ENCODE measurements at places on chromosomes 11 and 22. TPM values are rescaled to one million over a fixed set of nuclear protein-coding genes. Genes with fewer than 3 reads are reported as not detected.

Gene SLC25A17
- total RNA-seq, result 21.0 TPM

Gene GAB4
- total RNA-seq, result 0.22 TPM

Gene SMIM38
- total RNA-seq, result 3.9 TPM

Gene IGLL1
- not detected for total RNA-seq

Gene SMTNL1
- total RNA-seq, result not detected

Gene MUC2
- not detected for total RNA-seq

Gene GANAB
- 117 TPM for total RNA-seq

Gene GPR83
- total RNA-seq, result not detected

Gene HTR3A
- not detected for total RNA-seq

Gene GSTT2B
- total RNA-seq, result 12.9 TPM

Gene PLXNB2
- 193 TPM for total RNA-seq

Gene CCDC87
- total RNA-seq, result 0.30 TPM

Gene C22orf39
- 101 TPM for total RNA-seq

Gene AHNAK
- 2,383 TPM for total RNA-seq

Gene TIRAP
- total RNA-seq, result 16.3 TPM

Gene ARHGAP1
- 61.5 TPM for total RNA-seq

Gene ZNRF3
- 18.0 TPM for total RNA-seq

Gene CTTN
- total RNA-seq, result 345 TPM

Gene REXO2
- total RNA-seq, result 95.4 TPM

Gene HIC2
- total RNA-seq, result 6.1 TPM

Gene OR51Q1
- total RNA-seq, result not detected

Gene MS4A4A
- total RNA-seq, result 37.1 TPM

Gene ENTHD1
- 0.42 TPM for total RNA-seq

Gene MMP8
- not detected for total RNA-seq

Gene SUSD2
- 9.0 TPM for total RNA-seq

Gene MPZL2
- total RNA-seq, result 38.8 TPM

Gene SGSM1
- 1.5 TPM for total RNA-seq

Gene OR10A2
- total RNA-seq, result not detected

Gene CHRNA10
- total RNA-seq, result 0.87 TPM

Gene GNAZ
- 14.1 TPM for total RNA-seq

Gene CCDC116
- total RNA-seq, result 0.30 TPM

Gene ZP1
- total RNA-seq, result not detected

Gene CCDC81
- 0.78 TPM for total RNA-seq

Gene CNTN5
- under 0.01 TPM for total RNA-seq

Gene RFPL3
- total RNA-seq, result not detected

Gene CYTH4
- 7.7 TPM for total RNA-seq

Gene CENPM
- total RNA-seq, result not detected

Gene GP1BB
- total RNA-seq, result 4.9 TPM

Gene KCNJ1
- total RNA-seq, result not detected

Gene OR10D3
- not detected for total RNA-seq

Gene AGBL2
- not detected for total RNA-seq

Gene DGCR6
- 6.6 TPM for total RNA-seq

Gene OSBPL5
- total RNA-seq, result 58.8 TPM

Gene OVOL1
- total RNA-seq, result not detected

Gene TRIM51
- not detected for total RNA-seq

Gene MS4A1
- total RNA-seq, result not detected

Gene ART1
- total RNA-seq, result not detected

Gene FOXRED2
- 13.2 TPM for total RNA-seq

Gene CATSPERZ
- not detected for total RNA-seq

Gene MRGPRX3
- not detected for total RNA-seq

Gene RAB39A
- not detected for total RNA-seq

Gene ZBTB16
- 668 TPM for total RNA-seq

Gene MYO18B
- total RNA-seq, result not detected

Gene KRTAP5-11
- not detected for total RNA-seq

Gene SPDYC
- not detected for total RNA-seq

Gene OR52I1
- not detected for total RNA-seq

Measured in tibial nerve (tissue), 4 donors.